ENCODE measurements at places on chromosomes 7 and 10. TPM values are rescaled to one million over a fixed set of nuclear protein-coding genes. Genes with fewer than 3 reads are reported as not detected.

DNA sequence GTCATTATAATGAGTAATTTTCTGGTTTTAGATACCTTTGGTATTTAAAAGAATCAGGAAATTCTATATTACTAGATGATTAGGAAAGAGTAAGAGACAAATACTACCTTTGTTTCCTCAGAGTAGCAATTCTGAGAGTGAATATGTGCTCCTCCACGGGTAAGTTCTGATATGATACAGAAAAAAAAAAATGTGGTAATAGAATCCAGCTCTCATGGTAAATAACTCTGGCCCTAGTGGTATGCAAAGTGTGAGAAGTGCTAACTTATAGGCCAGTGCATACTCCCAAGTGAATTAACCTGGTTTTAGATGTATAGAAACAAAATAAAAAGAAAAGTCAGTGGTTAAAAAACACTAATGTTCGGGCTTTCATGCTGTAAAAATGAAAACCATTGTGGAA, 512.6 kb upstream of the SEMA3D start:
- no peak for DNase-seq
- no peaks in the 10 kb centered on the region for H3K36me3 ChIP-seq
- H3K4me1 ChIP-seq = no peaks in the 10 kb centered on the region
- no peak overlapping the region for H3K4me3 ChIP-seq
- H3K27me3 ChIP-seq = no peaks in the 10 kb centered on the region

DNA sequence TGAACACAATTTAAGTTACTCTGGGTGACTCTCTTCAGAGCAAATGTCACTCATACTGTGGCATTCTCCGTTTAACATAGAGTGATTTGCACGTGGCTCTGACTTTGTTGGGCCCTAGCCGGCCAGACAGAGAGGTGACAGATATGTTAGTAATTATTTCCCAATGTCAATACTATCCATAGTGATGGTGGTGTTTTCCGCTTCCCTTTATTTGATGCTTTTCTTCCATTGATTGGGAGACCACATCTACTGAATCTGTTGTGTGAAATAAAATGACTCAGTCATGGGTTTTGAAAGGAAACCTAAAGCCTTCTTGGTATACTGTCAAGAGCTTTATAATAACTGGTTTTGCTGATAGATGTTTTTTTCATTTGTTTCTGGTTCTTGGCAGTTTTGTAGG, 7.4 kb downstream of the AVL9 start:
- H3K4me3 ChIP-seq = no peak overlapping the region
- DNase-seq = no peak

DNA sequence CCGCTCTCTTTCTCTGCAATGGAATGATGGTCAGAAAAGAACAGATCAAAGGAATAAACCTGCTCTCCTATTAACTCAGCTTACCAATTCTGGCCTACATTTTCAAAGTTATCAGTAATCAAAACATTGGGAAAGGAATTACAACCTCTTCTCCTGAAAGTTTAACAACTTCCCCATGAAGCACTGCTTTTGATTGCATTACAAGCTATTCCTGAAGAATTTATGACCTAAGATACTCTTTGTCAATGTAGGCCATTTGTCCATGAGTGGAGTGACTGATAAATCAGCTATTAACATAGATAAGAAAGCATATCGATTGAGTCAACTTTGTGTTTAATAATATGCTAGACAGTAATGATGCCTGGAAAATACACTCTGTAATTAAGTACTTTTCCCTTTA, 271.7 kb upstream of the C7orf33 start:
- no peak overlapping the region for H3K4me3 ChIP-seq
- no peak for DNase-seq
- H3K27me3 ChIP-seq = no peaks in the 10 kb centered on the region
- H3K27ac ChIP-seq = no peak overlapping the region

- H3K27me3 ChIP-seq = no peaks in the 10 kb centered on the region
- H3K36me3 ChIP-seq = no peaks in the 10 kb centered on the region
- H3K27ac ChIP-seq = no peak overlapping the region
- H3K4me1 ChIP-seq = no peaks in the 10 kb centered on the region
These were observed 64.4 kb downstream of the KCND2 start for GRCh38 chr7:120337308-120337907.

ZNF248 gene
- 14.5 TPM for total RNA-seq

KCNIP2 gene
- 3.0 TPM for total RNA-seq

- H3K36me3 ChIP-seq = no peaks in the 10 kb centered on the region
- no peaks in the 10 kb centered on the region for H3K27me3 ChIP-seq
- no peak overlapping the region for H3K27ac ChIP-seq
- no peaks in the 10 kb centered on the region for H3K4me1 ChIP-seq
- DNase-seq = no peak
These were observed 87.0 kb downstream of the SUGCT start for GRCh38 chr7:40221836-40222235.

GRCh38 chr7:45007571-45008328, 7.7 kb downstream of the CCM2 start:
- no peaks in the 10 kb centered on the region for H3K4me1 ChIP-seq
- H3K27me3 ChIP-seq = no peaks in the 10 kb centered on the region
- no peak for DNase-seq
- H3K27ac ChIP-seq = no peak overlapping the region
- H3K4me3 ChIP-seq = no peak overlapping the region

CPA1 gene
- total RNA-seq = not detected

SPDYE5 gene
- not detected for total RNA-seq

ACTL6B gene
- total RNA-seq = not detected

DNA sequence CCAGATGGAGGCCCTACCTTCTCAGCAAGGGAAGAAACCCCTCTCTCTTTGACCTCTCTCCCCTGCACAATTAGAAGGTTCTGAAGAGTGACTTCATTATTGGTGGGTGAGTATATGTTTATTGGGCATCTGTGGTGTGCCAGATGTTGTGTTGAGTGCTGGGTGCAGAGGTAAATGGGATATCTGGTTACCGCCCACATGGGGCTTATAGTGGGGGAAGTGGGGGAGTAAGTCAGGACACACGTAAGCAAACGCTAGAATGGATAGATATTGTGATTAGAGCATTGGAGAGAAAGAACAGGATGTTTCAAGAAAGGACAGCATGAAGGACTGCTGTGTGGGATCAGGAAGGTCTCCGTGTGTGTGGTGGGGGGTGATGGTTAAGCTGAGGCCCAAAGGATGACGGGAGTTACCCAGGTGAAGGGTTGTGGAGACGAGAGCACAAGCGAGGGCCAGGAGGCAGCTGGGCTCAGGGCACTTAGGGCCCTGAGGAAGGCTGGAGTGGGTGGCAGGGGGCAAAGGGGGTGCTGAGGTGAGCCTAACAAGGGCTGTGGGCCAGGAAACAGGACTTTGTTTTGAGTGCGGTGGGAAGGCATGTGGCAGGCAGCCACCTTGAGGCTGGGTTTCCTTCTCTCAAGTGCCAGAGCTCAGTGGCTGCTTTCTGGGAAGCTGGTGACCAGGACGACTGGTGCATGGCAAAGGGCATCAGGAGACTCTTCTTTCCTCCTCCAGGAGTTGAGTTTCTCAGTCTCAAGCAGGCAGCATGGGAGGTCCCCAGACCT, 299.9 kb downstream of the RPS24 start:
- H3K4me1 ChIP-seq = peaks cover 5% of the 10 kb centered on the region
- no peaks in the 10 kb centered on the region for H3K36me3 ChIP-seq
- H3K4me3 ChIP-seq = no peak overlapping the region
- H3K27me3 ChIP-seq = no peaks in the 10 kb centered on the region

- DNase-seq = no peak
- H3K27ac ChIP-seq = no peak overlapping the region
- no peak overlapping the region for H3K4me3 ChIP-seq
- H3K4me1 ChIP-seq = no peaks in the 10 kb centered on the region
- no peaks in the 10 kb centered on the region for H3K36me3 ChIP-seq
These were observed 14.1 kb downstream of the EPHB6 start for GRCh38 chr7:142868986-142869415.

GRCh38 chr7:89584896-89585295, 569.4 kb upstream of the STEAP1 start:
- H3K4me3 ChIP-seq = no peak overlapping the region
- H3K36me3 ChIP-seq = no peaks in the 10 kb centered on the region
- H3K27ac ChIP-seq = no peak overlapping the region
- no peak for DNase-seq
- H3K27me3 ChIP-seq = no peaks in the 10 kb centered on the region

OR6B1 gene
- total RNA-seq = not detected

- H3K27ac ChIP-seq = peak overlapping the region; percentile 18
- no peaks in the 10 kb centered on the region for H3K27me3 ChIP-seq
- no peaks in the 10 kb centered on the region for H3K36me3 ChIP-seq
- no peak for DNase-seq
- H3K4me3 ChIP-seq = no peak overlapping the region
These were observed 225.9 kb downstream of the TRIL start for GRCh38 chr7:28732071-28732869.

DNA sequence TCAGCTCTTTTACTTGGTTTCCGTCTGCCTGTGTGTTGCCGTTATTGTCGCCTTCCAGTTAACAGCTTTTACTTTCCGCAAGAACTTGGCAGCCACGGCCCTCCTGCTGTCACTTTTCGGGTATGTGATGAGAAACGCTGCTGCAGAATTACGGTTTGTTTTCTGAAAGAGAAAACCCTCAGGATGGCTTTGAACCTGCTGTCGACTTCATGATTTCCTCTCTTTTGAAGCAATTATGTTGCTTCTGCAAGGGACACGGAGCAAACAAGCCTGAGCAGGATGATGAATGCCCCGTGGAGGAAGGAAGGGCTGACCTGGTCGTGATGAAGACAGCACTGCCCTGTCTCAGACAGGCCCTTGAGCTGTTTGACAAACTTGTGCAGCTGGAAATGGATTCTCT, 339.8 kb downstream of the ABCA13 start:
- DNase-seq = no peak

IKZF5 gene
- total RNA-seq = 6.7 TPM

GRCh38 chr10:17989908-17990767, 38.4 kb downstream of the SLC39A12 start:
- no peaks in the 10 kb centered on the region for H3K27me3 ChIP-seq
- no peak overlapping the region for H3K27ac ChIP-seq
- DNase-seq = no peak

ZNF25 gene
- 0.80 TPM for total RNA-seq

DNA sequence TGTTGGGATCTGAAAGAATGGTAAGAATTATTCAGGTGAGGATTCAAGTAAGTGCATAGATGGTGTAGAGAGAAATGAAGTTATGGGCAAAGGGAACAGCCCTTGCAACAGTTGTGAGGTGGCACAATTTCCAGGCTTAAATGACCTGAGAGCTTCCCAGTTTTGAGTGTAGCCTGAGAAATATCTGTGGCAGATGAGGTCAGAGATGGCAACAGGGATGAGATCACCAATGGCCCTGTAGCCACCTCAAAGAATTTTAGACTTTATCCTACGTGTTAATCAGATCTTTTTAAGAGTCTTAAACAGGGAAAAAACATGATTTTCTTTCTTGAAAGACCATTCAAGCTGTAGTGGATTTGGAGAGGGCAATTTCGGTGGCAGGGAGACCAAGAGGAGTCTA, 1.9 kb upstream of the NRF1 start:
- H3K27me3 ChIP-seq = no peaks in the 10 kb centered on the region
- H3K36me3 ChIP-seq = no peaks in the 10 kb centered on the region
- no peak overlapping the region for H3K4me3 ChIP-seq
- H3K4me1 ChIP-seq = peaks cover 4% of the 10 kb centered on the region
- H3K27ac ChIP-seq = no peak overlapping the region
- no peak for DNase-seq

ANKRD61 gene
- total RNA-seq = not detected

DNA sequence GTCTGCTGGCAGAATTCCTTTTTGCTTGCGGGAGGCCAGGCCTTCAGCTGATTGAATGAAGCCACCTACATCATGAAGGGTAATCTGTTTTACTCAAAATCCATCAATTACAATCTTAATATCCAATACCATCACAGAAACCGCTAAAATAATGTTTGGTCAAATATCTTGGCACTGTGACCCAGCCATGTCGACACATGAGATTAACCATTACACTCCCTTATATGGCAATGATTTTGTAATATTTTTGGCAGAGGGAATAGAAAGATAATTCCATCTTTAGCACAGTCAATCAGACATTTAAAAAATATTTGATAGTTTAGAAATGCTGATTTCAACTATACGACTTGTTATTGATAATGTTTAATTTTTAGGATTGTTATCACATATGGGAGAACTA, 36.5 kb upstream of the SLC39A12 start:
- H3K27ac ChIP-seq = no peak overlapping the region
- H3K27me3 ChIP-seq = no peaks in the 10 kb centered on the region
- no peak overlapping the region for H3K4me3 ChIP-seq
- no peak for DNase-seq
- H3K4me1 ChIP-seq = no peaks in the 10 kb centered on the region
- H3K36me3 ChIP-seq = no peaks in the 10 kb centered on the region

DNA sequence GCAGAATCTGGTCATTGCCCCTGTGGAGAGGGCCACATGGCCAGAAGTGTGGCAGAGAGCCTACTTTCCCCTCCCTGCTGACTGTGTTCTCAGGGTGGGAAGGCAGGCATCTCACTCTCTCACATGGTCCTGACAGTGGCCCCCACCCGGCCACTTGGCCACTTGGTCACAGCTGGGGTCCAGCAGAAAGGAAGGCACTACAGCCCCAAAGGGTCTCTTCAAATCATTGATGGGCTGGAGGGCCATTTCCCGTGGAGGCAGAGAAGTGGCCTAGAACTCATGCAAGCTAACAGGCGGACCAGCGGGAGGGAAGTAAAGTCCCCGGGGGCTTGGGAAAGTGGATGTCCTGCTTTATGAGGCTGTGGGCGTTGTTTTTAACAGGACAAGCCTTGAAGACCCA, 125.3 kb downstream of the EMX2 start:
- H3K4me3 ChIP-seq = no peak overlapping the region
- no peaks in the 10 kb centered on the region for H3K36me3 ChIP-seq
- no peak overlapping the region for H3K27ac ChIP-seq
- DNase-seq = no peak
- H3K4me1 ChIP-seq = no peaks in the 10 kb centered on the region

LRGUK gene
- total RNA-seq = 6.0 TPM

GRCh38 chr10:82420001-82420400, 545.0 kb downstream of the NRG3 start:
- no peak overlapping the region for H3K27ac ChIP-seq
- DNase-seq = no peak
- H3K36me3 ChIP-seq = no peaks in the 10 kb centered on the region
- no peak overlapping the region for H3K4me3 ChIP-seq

- H3K27me3 ChIP-seq = no peaks in the 10 kb centered on the region
- no peak for DNase-seq
- H3K27ac ChIP-seq = no peak overlapping the region
- no peak overlapping the region for H3K4me3 ChIP-seq
These were observed 430.4 kb downstream of the NEBL start for GRCh38 chr10:20466731-20467130.

TDRD1 gene
- total RNA-seq = not detected
